ENCODE measurements at places on chromosomes 2 and 18. TPM values are rescaled to one million over a fixed set of nuclear protein-coding genes. Genes with fewer than 3 reads are reported as not detected.

DNA sequence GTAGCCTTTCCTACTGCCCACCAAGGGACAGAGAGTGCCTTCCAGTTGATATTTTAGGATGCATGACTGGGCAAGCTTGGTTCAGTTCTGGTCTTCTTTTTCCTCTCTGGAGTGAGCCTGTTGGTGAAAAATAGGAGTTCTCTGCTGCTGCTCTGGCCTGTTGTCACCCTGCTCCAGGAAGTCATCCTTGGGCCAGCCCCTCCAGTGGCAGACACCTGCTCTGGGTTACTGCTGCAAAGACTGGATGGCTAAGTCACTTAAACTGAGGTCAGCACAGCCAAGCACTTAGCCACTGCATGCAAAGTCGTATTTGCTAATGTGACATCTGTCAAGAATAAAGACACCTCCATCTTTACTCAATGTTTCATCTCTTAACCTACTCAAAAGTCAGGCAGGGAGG is 219.6 kb upstream of the ID2 start:
- H3K4me1 ChIP-seq, result peaks cover 4% of the 10 kb centered on the region
- DNase-seq, result no peak

DNA sequence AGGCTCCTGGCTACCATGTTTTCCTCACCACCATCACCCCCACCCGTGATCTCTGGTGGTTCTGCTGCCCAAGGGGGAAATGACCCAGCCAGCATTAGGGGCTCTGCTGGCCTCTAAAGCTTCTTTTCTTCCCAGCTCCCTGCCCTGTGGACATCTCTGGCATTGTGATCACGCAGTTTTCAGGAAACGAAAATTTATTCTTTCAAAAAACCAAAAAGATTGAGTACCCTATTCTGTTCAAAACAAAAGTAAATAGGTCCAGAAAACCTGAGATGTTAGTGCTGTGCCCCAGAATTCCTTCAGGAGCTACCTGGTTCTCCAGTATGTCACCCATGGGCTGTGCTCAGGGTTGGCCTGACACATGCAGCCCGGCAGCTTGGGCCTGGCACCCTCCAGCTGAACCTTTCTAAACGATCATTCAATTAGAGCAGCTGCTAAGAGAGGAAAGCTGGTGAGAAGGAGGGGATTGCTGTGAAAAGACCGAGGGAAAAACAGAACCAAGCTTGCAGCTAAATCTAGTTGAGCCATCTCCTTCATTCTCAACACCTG is 157.5 kb downstream of the MGAT5 start:
- H3K36me3 ChIP-seq, result peaks cover 6% of the 10 kb centered on the region
- no peak overlapping the region for H3K27ac ChIP-seq
- no peaks in the 10 kb centered on the region for H3K27me3 ChIP-seq
- peaks cover 25% of the 10 kb centered on the region for H3K4me1 ChIP-seq

- no peak overlapping the region for H3K27ac ChIP-seq
- DNase-seq, result no peak
- H3K4me3 ChIP-seq, result no peak overlapping the region
- H3K27me3 ChIP-seq, result peaks cover 3% of the 10 kb centered on the region
These were observed 255.8 kb downstream of the FBXO15 start for GRCh38 chr18:73891572-73892421.

DNA sequence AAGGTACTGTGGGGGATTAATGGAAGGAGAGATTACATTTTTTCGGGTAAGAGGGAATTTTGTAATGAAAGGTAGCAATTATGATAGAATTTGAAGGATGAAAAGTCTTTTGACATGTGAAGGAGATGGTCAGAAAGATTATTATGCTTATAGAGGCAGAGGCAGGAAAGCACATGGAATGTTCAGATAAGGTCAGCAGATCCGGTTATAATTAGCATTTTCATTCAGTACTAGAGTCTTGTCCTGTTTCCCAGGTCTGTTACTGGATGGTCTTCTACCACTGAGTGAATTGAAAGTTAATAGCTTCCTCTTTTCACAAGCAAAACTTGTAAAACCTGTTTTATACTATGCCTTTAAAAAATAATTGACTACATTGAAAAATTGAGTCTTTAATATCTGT is 116.9 kb downstream of the PHLPP1 start:
- no peaks in the 10 kb centered on the region for H3K27me3 ChIP-seq
- H3K36me3 ChIP-seq, result peaks cover 8% of the 10 kb centered on the region
- no peak overlapping the region for H3K4me3 ChIP-seq
- H3K4me1 ChIP-seq, result peaks cover 8% of the 10 kb centered on the region
- no peak overlapping the region for H3K27ac ChIP-seq

DNA sequence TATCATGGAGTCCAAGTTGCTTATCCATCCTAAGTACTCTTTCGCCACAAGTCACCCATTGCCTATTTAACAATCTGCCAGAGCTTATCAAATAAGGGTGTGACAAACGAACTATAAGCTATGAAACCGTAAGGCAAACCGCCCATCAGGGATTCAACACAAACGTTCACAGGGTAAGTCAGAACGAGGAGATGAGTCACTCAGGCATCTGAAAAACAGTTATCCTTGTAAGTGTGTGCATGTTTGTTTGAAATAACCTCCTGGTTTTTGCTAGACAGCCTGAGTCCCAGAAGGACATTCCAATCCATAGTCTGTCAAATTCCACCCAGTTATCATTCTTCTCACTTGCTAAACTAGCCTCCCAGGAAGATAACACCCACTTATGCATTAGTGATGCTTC is 299.1 kb downstream of the PAX3 start:
- no peak overlapping the region for H3K27ac ChIP-seq
- no peak for DNase-seq
- peaks cover 6% of the 10 kb centered on the region for H3K27me3 ChIP-seq
- H3K4me3 ChIP-seq, result no peak overlapping the region
- H3K36me3 ChIP-seq, result no peaks in the 10 kb centered on the region

GRCh38 chr2:71856773-71857525 is 290.7 kb downstream of the CYP26B1 start:
- H3K27ac ChIP-seq, result no peak overlapping the region
- no peak for DNase-seq
- no peak overlapping the region for H3K4me3 ChIP-seq
- peaks cover 7% of the 10 kb centered on the region for H3K27me3 ChIP-seq
- no peaks in the 10 kb centered on the region for H3K4me1 ChIP-seq

The TRIM43B gene
- not detected for total RNA-seq

The TBC1D8 gene
- 2.1 TPM for total RNA-seq

The CD8B2 gene
- 4.6 TPM for total RNA-seq
